NCI-H510A treated with DMSO at 0.1 percent for 48 hours (cell line): ENCODE measurements at places on chromosomes 2 and 18.

DNA sequence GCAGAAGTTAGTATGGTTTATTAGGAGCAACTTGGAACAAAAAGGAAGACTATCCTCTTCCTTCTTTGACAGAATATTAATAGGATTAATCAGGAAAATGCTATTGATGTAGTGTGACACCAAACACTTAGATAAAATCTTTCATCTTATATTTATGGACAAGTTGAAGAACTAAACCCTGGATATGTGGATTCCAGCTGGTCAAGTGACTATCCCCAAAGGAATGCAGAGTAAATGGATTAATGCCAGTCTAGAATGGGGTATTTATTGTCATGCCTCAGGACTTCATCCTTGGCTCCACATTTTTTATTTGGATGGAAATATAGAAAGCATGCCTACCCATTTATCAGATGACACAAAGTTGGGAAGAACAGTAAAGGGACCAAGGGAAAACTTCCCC lies 124.0 kb upstream of the TTC39C start:
- DNase-seq, result no peak

GRCh38 chr2:138298120-138298814 lies 203.3 kb upstream of the SPOPL start:
- no peak for DNase-seq

DNA sequence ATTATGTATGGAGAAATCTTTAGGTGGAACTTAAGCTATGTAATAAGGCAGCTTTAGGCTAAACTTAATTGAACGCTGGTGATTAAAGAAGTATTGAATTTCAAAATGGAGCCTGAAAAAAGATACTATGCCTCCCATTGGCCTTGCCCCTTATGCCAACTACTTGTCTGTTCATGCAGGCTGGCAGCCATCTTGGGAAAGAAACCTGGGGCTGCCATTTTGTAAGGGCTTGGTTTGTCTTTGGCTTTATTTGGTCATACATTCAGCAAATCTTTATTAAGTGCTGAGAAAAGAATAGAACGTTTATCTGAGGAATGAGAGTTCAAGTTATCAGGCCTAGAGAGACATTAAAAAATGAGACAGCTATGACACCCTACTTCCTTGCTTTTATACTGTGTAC lies 231.3 kb downstream of the KCNE4 start:
- DNase-seq, result no peak

DNA sequence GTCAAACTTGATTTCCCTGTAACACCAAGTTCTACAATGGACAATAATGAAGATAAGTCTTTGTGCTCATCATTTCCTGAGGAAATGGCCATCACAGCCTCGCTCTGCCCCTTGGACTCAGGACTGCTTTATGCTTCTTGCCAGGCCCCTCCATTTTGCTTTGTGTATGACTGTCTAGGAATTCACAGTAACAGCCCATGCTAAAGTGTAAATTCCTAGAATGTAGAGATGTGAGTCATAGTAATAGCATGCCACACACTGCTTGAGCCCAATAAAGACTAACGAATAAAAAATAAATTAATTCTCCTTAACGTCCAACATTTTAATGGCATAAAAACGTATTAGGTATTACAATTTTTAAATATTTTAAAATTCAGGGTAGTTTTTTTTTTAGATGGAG lies 226.5 kb downstream of the PID1 start:
- no peak for DNase-seq

- no peak for DNase-seq
Measured at GRCh38 chr2:237358721-237359517, 55.0 kb downstream of the COL6A3 start.

- peak; percentile 58 for DNase-seq
Measured at GRCh38 chr2:186641807-186642321, 52.0 kb upstream of the FAM171B start.

DNA sequence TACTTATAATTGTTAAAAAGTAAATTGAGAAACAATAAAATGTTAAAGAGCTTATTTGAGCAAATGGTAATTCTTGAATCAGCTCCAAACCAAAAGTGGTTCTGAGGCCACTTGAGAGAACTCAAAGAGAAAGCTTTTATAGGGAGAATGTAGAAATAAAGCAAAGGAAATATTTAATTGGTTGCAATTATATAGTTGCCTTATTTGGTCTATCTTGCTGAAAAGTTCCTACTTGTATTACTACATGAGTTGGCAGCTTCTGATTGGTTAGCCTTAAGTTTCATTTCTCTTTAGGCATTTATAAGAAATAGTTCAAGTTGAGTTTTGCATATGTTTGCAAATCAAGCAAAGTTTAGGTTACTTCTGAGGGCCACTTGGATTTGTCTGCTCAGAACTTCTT lies 38.1 kb downstream of the SCN2A start:
- DNase-seq, result no peak

DNA sequence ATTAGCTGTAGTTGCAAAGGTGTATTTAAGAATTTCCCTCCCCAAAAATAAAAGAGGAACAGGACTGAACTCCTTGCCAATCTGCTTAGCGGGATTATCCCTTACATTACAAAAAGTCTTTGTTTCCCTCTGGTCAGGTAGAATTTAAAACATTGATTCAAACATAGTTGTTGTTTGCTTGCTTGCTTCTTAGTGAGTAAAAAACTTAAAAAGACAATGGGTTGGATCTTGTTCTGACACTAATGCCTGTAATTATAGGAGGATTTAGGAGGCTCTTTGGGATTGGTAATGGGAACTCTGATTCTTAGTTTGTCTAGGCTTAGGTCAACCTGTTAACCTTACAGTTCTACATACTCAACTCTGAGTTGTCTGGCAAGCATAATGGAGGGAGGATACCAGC lies 3.7 kb upstream of the CEBPZOS start:
- DNase-seq, result no peak

GRCh38 chr2:73949802-73950201 lies 23.1 kb downstream of the DGUOK start:
- DNase-seq, result no peak

GRCh38 chr2:22950431-22950830 lies 434.5 kb upstream of the KLHL29 start:
- no peak for DNase-seq

DNA sequence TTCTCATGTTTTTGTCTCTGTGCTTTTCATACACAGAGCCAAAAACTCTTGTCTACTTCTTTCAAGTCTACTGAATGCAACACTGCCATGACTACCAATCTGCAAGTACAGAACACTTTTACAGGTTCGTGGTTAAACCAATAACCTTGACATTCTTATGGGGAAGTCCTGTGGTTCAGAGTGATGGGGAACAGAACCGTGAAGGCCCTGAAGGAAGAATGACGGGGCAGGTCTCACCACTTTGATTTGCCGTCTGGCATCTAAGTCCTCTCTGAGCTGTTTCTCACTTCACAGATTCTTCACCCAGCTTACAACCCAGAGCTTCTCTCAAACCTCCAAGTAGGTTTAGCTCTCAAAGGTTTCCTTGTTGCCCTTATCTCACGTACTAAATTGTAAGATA lies 117.5 kb upstream of the SNTG2 start:
- no peak for DNase-seq

GRCh38 chr18:48833701-48834412 lies 116.9 kb downstream of the SMAD7 start:
- no peak for DNase-seq

DNA sequence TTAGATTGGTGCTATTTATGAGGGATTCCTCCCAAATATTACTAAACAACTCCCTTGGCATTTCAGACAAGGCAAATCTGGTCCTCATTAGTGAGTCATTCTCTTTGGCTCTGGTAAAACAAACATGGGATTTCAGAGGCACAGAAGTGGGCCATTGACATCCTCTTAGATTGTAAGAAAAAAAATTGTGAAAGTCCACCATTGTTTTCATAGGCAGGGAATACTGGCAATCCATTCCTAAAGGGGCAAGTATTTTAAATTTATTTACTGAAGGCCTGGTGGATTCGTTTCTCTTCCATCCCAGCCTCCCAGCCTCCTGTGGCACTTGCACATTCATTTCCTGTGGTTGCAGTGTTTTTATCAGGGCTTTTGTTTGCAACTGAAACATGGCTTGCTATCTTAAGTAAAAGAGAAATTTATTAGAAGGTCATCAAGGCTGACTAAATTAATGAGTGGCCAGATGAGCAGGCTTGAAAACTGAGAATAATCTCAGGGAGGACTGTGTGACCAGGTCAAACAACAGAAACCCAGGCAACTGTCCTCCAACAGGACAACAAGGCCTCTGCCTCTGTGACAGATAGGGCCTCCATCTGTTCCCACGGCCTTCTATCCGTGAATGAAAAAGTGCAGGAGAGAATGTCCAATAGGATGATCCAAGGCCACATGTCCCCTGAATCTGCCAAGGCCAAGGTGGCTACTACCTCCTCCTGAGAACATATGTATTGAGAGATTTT lies 23.1 kb upstream of the TNFAIP6 start:
- DNase-seq, result no peak

DNA sequence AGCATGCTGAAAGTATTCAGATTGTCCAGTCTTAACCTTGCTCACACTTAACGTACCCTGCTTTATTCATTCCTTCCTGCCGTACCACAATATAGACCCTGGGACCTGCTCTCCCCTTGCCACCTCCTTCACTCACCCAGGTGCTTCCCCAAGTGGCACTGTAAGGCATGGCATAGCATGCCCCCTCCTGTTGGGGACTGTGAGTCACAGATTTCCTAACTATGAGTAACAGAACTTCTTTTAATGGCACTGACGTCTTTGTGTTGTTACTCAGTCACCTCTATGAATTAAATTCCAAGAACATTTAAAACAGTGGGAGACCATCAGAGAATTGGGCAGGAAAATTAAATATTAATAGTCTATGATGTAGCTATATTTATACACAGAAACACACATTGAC lies 117.2 kb downstream of the CTNNA2 start:
- DNase-seq, result no peak

DNA sequence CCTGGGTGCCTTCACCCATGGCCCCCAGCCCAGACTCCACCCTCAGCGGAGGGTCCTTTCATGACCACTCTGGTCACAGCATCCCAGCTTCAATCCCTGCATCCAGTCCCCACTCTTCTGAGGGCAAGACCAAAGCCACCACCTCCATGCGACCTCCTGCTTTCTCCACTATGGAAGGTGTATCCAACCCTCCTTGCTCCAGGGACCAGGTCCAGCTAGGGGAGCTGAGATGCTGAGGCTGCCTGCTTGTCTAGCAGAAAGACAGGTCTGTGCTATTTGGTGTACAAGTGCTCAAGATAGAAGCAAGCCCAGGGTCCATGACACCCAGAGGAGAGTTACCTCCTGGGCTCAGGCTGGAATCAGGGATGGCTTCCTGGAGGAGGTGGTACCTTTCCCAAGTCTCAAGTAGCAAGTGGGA lies 73.8 kb upstream of the RAB6C start:
- DNase-seq, result no peak

DNA sequence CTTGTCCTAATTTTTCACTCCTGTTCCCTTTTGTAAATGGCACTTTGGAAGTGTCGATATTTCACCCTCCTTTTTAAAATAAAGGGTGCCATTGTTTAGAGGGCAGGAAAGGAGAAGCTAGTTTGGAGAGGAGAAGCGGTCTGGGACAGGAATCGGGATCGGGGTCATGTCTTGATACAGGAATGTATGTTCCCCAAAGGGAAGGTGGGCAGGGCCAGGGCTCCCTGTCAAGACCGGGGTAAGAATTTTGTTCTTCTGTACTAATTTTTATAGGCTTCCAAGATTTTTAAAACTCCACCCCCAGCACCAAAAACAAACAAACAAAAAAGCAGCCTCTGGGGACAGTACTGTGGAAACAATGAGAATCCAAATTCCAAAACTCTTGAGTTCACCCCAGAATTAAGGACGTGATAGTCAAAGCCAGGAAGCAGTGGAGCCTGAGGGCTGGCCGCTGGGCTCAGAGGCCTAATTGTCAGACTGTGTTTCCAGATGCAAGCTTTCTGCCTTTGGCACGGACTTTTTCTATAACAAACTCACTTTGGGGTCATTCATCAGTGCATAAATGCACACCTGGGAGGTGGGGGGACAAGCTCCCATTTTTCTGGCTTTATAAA lies 250.4 kb upstream of the SIX2 start:
- no peak for DNase-seq

DNA sequence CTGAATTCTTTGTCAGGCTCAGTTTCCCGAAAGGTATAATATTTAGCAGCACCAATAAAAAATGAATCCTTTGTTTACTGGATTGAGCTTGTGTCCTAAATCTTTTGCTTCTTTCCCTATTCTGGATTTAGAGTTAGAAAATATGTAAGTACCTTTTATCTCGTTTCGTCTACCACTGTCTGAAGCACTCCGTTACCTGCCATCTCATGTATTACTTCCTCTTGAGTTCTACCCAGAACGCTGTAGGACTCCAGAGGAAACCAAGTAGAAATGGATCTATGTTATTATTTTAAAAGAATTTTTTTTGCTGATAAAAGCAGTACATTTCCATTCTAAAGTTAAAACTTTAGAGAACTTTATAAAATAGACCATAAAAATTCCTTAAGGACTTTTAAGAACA lies 13.5 kb downstream of the ANKRD12 start:
- DNase-seq, result no peak

- DNase-seq, result no peak
Measured at GRCh38 chr2:11257964-11258363, 86.5 kb downstream of the ROCK2 start.

DNA sequence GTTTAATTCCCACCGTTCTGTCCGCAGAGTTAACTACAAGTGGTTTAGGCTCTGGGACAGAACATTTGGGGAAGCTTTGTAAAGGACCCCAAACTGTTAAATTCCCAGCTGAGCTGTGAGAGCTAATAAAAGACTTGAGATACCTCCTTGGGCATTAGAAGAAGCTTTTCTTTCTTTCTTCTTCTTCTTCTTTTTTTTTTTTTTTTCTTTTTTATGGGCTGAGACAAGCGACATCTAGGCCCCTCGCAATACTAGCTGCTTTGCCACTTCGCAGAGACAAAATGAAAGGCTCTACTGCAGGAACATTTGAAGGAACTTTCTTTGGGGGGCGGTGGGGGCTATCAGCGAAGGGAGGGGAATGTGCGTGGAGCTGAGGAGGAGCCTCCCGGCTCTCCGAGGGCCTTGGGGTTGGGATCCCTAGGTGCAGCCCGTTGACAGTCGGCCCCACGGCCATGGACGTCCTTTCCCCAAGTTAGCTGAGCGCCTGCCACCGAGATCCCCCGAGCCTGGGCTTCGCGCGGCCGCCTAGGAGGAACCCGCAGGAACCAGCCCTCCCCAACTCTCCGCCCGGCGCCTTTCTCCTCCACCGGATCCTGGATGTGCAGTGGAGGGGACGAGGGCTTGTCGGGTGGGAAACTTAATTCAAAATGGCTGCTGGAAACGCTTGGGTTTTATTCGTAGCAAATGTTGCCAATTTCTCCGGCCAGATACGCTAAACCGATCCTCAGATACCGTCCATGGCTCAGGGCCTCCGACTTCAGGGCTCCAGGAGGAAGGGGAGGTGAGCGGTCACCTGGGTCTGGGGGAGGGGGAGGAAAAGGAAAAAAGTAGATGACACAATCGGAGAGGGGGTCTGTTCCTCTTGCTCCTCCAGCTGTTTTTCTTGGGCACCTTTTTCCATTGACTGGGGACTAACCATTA lies 4.2 kb downstream of the MEIS1 start:
- no peak for DNase-seq

- no peak for DNase-seq
Measured at GRCh38 chr2:6475155-6475940, 390.4 kb downstream of the CMPK2 start.

- no peak for DNase-seq
Measured at GRCh38 chr2:206031162-206031784, 54.7 kb downstream of the INO80D start.
